CD4-positive, alpha-beta T cell treated with Interleukin-2 at 100 ng/mL for 4 hours (primary cell): ENCODE measurements at places on chromosomes 5 and 9.
A peak's percentile ranks its signal among the peaks of the same experiment; 100 is the strongest.

GRCh38 chr9:125890826-125891225 is 143.7 kb downstream of the PBX3 start:
- DNase-seq = no peak

DNA sequence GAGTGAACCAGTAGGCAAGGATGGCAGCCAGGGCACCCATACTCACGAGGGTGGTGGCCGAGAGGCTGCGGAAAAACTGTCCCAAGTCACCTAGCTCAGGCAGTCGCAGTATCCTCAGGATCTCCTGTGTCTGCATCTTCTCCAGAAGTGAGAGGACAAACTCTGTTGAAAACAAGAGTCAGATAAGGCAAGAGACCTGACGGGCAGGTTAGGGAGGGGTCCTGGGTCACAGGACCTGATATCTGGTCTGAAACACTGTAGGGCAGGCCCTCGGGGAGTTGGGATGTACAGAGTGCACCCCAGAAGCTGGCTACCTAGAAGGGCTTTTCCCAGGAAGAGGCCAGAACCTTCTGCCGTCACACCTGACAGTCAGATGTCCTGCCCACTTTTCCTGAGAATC is 17.4 kb downstream of the ACSL6 start:
- no peak for DNase-seq

- DNase-seq = no peak
Observed at GRCh38 chr9:98807814-98808195, 335 bp downstream of the GALNT12 start.

DNA sequence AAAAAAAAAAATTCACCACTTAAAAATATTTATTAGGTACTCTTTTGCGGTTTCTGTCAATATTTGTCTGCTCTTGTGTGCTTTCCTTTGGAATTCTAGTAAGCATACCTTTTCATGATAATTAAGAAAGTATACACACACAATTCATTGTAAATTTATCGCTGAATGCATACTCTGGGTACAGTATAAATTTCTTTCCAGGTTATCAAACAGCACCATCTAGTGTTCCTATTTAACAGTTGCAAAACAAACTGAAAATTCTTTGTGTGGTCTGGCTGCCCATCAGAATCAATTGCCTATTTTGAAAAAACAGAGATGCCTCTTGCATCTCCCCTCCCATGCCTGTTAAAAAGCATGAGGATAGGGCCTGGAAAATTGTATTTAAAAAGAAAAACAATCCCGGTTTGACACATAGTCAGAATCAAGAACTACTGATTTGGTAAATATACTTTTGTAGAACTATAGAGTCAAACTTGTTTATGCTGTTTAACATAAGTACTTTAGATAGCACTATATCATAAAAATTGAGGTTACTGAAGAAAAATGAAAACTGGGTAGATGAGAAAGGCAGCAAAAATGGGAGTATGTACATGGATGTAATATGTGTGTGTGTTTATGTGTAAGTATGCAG is 16.2 kb downstream of the PGGT1B start:
- peak; percentile 47 for DNase-seq

GRCh38 chr9:36423206-36423605 is 23.1 kb upstream of the RNF38 start:
- DNase-seq = no peak

DNA sequence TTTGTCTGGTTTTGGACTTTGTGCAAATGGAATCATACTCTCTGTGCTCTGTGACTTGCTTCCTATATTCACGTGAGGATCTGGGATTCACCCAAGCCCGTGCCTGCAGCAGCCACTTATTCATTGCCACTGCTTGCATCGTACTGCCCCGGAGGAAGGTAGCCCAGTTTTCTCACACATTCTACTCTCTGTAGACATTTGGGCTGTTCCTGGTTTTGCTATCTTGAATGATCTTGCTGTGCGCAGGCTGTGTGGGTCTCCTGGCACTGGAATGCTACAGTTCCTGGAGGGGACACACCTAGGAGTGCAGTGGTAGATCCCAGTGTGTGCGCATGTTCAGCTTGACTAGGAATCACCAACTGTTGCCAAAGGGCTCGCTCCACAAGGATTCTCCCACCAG is 99.2 kb upstream of the BOD1 start:
- DNase-seq = no peak

GRCh38 chr5:10856683-10857337 is 95.8 kb upstream of the DAP start:
- no peak for DNase-seq

- no peak for DNase-seq
Observed at GRCh38 chr5:79962575-79963222, 28.4 kb downstream of the MTX3 start.

- DNase-seq = no peak
Observed at GRCh38 chr9:134267881-134268724, 58.2 kb upstream of the RXRA start.

- no peak for DNase-seq
Observed at GRCh38 chr5:52878656-52879055, 90.9 kb downstream of the ITGA1 start.

DNA sequence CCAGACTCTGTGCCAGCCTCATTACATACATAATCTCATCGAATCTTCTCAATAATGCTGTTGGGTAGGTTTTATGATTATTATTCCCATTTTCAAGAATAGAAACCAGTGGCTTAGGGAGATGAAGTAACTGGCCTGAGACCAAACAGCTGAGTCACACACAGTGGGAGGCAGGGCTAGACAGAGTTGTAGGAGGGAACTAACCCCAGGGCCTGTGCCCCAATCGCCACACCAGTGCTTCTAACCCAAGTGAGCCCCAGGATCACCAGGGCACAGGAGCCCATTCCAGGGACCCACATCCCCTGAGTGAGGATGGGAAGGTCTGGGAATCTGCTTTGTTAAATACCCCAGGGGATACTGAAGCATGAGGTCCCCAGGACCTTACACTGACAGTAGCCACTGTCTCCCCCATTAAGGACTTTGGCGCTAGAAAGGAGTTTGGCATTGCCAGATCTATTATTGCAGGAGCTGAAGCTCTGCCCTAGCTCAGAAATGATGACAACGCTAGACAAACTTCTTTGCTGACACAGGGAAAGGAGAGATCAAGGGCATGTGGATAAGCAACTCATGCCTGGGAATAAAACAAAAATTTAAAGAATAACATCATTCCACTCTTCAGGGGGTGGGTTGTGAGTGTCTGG is 63.8 kb upstream of the PPARGC1B start:
- DNase-seq = no peak

DNA sequence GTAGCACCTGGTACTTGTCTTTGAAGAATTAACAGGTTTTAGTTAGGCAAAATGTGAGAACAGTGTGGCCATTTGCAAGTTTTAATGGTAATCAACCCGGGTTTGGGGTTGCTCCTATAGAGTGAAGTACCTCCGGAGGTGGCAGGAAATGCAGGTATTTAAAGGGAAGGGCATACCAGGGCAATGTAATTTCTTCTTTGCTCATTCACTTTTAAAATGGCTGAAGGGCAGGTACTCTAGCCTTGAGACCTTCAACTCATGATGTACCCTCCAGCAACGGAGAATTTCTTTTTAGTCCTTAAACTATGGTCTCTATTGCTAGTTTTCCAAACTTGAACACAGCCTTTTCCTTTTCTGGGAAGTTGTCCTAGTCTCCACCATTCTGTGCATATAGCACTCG is 1.3 kb upstream of the HSPA4 start:
- no peak for DNase-seq

DNA sequence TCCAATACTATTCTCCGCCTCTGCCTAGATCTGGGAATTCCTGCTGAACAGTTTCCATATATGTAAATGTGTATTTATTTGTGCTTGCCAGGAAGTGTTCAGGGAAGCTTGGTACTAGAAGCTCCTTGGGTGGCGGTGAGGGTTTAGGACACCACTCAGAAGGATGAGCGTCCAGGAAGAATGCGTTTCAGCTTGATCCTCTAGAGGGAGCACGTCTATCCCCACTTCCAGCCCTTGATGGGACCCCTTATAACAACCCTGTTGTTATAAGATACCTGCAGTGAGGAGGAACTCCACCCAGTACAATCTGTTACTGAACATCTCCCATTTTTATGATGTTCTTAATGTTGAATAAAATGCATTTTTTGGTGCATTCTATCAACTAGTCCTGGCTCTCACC is 88.9 kb downstream of the CYFIP2 start:
- no peak for DNase-seq

DNA sequence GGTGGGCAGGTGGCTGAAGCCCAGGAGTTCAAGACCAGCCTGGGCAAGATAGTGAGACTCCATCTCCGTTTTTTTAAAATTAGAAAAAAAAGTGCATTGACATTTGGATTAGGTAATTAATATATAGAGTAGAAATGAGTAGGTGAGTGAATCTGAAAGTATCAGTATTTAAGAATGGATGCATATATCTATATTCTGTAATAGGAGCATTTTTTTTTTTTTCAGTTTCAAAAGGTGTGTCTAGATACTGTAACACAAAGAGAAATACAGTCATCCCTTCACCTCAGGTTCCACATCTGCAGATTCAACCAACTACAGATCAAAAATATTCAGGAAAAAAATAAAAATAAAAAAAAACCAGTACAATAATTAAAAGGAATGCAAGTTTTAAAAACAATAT is 50.8 kb downstream of the RBM27 start:
- DNase-seq = no peak

DNA sequence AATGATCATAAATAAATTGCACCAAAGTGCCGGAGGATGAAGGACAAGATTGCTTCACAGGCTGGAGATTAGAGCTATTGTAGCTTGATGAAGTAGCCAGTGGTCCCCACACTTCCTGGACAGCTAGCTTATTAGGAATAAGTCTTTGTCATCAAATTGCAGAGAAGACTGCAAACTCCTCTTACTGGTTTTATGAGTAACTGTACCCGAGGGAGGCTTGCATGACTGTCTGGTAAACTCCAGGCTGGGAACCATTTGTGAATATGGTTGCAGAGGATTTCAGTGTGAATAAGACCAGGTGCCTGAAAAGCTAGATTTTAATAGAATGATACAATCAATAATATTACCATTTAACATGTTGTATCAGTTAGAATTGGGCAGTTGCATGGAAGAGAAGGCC is 36.5 kb upstream of the SEMA5A start:
- no peak for DNase-seq

DNA sequence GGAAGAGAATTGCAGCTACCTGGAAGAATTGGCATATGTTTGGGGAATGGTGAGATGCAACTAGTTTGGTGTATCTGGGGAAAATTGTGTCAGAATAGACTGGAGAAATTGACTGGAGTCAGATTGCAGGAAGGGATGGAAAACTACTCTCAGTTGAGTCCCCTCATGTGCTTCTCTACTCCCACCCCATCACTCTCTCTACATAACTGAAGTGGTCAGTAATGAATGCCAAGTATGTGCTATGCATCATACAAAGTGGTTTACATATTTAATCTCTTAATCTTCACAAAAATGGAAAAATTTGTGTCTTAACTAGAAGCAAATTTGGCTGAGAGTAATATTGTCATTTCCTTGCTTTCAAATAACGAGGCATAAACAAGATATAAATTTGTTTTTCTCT is 146.4 kb upstream of the TNC start:
- no peak for DNase-seq

DNA sequence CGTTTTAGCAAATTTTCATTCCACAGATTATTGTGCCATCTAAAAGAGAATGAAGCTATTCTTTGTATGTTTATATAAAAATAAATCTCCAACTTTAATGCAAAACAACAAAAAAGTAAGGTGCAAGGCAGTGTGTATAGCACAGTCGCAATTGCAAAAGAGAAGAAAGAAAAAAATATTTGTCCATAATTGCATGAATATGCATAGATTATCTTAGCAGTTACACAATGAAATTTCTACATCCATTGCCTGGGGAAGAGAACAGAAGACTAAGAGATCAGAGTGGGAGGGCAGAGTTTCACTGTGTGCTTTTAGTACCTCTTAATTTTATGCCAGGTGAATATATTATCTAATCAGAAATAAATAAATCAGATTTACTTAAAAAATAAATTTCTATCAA is 86.4 kb upstream of the LHFPL2 start:
- no peak for DNase-seq

- DNase-seq = peak; percentile 62
Observed at GRCh38 chr9:91164724-91165520, 196.8 kb downstream of the AUH start.

- DNase-seq = no peak
Observed at GRCh38 chr9:71822456-71822855, 54.1 kb upstream of the CEMIP2 start.

DNA sequence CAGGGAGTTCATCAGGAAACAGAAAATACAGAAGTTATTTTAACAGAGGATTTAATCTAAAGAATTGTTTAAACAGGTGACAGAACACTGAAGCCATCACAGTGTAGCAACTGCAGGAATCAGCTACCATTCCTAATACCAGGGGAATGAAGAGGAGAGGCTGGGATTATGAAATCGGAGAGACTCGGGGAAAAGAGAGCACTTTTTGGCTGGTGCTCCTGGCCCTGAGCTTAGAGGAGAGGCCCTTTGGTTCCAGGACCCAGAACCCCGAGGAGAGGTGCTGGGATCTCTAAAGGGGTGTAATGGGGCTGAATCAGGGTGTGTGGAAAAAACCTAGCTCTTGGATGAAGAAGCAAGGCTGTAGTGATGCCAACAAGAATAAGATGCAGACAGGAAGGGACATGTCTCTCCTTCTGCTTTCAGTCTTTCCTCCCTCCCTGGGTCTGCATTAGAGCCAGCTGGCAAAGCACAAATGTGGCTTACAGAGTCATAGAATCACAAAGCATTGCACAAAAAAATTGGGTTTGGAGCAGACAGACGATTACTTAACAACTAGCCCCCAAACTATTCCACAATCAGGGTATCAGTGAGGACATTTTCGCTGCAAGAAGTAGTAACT is 11.6 kb upstream of the SFXN1 start:
- DNase-seq = no peak

DNA sequence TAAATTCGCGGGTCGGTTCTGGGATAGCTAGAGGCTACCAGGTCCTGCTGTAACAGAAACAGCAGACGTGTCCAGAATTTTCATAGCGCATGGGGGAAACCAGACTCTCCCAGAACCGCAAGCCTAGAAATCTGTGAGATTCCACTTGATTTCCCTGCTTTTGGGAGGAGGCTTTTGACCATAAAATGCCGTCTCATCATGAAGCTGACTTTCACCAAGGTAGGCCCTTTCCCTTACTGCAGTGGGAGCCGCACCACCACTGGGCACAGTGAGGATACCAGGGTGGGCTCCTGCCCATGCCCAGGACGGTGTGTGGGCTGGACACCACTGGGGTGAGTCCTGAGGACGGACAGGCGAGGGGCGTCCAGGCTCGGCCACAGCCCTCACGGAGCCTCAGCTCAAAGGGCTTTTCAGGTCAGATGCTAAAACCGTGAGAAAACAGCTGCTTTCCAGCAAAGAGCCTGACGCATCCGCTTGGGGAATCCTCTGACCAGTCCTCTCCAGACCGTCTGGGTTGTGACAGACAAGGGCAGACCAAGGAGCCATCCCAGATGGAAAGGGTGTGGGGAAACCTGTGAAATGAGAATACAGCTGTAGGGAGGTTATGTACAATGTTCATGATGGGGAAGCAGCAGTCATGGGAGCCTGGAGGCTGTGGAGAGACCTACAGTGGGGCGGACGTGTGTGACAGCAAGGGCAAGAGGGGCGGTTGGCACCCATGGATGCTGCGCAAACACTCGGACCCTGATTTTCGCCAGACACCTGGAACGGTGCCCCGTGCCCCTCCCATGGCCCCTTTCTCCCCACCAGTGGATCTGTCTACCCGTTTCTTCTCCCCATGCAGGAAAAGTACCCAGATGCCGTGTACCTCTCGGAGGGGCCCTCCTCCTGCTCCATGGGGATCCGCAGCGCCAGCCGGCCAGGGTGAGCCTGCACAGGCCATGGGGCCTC is 59.2 kb downstream of the IPPK start:
- no peak for DNase-seq

GRCh38 chr5:68182534-68182933 is 33.0 kb upstream of the PIK3R1 start:
- DNase-seq = no peak
